ENCODE measurements at places on chromosomes 6 and 20. TPM values are rescaled to one million over a fixed set of nuclear protein-coding genes. Genes with fewer than 3 reads are reported as not detected.

Gene NKAIN2
- 4.9 TPM for total RNA-seq

Gene FAXC
- 2.3 TPM for total RNA-seq

DNA sequence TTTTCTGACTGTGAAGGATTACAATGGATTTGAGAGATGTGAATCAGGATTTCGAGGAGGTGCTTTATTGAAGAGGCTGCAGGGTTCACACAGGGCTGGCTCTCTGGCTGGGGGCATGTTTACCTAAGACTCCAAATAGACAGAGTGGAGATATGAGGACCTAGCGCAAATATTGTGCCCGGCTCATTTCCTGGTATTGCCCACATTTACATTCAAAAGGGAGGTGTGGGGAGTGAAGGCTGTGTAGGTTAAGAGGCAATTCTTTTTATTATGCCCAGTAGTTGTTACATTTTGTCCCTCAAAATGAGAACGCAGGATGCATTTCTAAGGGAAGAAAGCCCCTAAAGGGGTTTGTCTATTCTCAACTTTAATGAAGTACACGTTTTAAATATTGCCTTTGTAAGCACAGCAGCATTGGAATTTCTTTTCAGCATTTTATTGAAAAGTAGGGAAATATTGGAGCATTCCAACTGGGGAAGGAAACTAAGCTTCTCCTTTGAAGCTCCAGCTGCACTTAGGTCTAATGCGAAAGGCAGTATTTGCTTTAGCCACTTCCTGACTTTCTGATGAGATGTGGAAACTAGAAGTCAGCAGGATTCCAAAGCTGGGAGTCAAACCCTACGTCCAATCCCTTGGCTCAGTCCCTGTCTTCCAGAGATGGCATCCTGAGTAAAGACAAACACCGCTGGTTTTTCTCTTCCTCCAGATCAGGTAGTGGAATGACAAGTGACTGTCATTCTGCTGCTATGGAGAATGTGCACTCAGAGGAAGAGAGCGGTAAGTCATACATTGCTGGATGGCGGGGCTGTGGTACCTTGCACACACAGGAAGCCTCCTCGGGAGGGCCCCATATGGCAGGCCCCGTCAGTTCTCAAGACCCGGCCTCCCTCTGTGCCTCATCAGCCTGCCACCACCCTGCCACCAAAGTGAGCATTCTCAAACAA lies 70.7 kb downstream of the MYB start:
- no peak for DNase-seq

Gene AKAP12
- 0.34 TPM for total RNA-seq

Gene SLA2
- not detected for total RNA-seq

GRCh38 chr6:134029495-134030455 lies 22.6 kb downstream of the SLC2A12 start:
- DNase-seq: peak; percentile 26

- no peak for DNase-seq
These were observed 2.2 kb downstream of the TFAP2A start for GRCh38 chr6:10412461-10413261.
